ENCODE measurements at places on chromosomes 1 and 21. TPM values are rescaled to one million over a fixed set of nuclear protein-coding genes. Genes with fewer than 3 reads are reported as not detected.

DNA sequence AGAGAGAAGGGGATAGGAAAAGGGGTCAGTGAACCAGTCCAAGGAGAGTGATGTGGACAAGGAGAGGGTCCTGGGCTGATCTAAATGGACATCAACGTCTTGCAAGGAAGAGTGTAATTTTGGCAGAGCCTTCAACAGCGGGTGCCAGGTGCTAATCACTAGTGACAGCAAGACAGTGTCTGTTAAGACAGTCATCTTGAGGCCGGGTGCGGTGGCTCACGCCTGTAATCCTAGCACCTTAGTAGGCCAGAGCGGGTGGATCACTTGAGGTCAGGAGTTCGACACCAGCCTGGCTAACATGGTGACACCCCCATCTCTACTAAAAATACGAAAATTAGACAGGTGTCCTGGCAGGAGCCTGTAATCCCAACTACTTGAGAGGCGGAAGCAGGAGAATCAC, 12.2 kb upstream of the PADI6 start:
- no peak for DNase-seq

The ST6GALNAC3 gene
- 86.1 TPM for polyA plus RNA-seq

The C1orf226 gene
- 16.9 TPM for polyA plus RNA-seq

The CLDN19 gene
- 83.3 TPM for polyA plus RNA-seq

DNA sequence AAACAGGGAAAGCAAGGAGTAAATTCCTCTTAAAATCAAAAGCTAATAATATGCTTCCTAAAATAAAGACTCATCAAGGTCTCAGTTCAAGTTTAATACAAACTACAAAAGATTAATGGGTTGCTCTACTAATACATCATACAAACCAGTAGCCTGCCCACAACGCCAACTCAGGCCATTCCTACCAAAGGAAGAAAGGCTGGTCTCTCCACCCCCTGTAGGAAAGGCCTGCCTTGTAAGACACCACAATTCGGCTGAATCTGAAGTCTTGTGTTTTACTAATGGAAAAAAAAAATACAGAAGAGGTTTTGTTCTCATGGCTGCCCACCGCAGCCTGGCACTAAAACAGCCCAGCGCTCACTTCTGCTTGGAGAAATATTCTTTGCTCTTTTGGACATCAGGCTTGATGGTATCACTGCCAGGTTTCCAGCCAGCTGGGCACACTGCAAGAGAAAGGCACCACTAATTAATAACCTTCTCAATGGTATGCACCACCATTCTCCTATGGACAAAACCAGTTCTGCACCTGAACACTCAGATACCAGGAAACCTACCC, 10.6 kb downstream of the PRDX1 start:
- no peak for DNase-seq

- no peak for DNase-seq
Observed at GRCh38 chr1:162977944-162978568, 91.1 kb upstream of the RGS4 start.

The RASAL2 gene
- 22.1 TPM for polyA plus RNA-seq

The FAM167B gene
- polyA plus RNA-seq: 5.8 TPM

The CNIH4 gene
- polyA plus RNA-seq: 53.1 TPM

The SPOCD1 gene
- polyA plus RNA-seq: 0.45 TPM

GRCh38 chr21:29152916-29153315, 22.5 kb downstream of the MAP3K7CL start:
- DNase-seq: no peak

The LORICRIN gene
- polyA plus RNA-seq: not detected

GRCh38 chr1:164756741-164757140, 197.8 kb downstream of the PBX1 start:
- DNase-seq: no peak

DNA sequence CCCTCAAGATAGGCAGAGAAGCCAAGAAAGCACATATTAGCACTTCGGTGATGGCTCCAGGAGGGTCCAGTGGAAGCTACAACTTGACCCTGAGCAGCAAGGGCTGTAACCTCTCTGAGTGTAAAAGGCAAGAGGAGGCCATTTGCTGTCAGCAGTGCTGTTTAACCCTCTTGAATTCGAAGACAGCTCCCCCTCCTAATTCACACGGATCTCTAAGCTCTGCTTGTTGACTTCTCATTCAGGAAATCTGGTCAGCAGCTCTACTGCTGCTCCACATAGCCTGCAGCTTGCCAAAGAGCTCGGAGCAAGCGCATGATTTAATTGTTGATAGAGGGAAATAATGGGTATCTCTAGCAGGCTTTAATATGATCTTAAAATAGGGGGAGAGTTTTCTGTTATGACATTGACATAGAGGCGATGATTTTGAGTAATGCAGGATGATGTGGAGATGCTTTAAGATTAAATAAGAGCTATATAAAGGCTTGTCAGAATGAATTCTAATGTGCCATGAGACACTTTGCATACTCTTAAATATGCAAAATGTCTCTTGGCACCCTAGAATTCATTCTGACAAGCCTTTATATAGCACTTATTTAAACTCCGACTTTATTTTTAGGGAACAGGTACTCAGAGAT, 79.4 kb upstream of the USH2A start:
- no peak for DNase-seq

GRCh38 chr21:36713746-36714145, 14.8 kb downstream of the SIM2 start:
- no peak for DNase-seq

The PPIAL4G gene
- polyA plus RNA-seq: 0.13 TPM

DNA sequence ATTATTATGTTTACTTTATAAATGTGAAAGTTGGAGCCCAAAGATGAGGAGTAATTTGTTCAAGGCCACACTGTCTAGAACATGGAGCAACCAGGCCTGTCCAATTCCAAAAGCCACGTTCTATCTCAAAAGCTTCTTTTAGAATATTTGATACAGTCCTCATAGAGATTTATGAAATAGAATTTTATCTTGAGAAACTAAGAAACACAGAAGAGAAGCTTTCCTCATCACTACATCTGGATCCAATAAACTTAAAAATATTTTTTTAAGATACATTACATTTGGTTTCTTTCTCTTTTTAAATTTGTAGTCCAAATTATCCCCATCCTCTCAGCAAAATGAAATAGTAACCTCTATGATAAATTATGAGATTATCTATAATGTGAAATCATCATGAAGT, 58.9 kb downstream of the DDAH1 start:
- no peak for DNase-seq

The HES2 gene
- polyA plus RNA-seq: 0.78 TPM

The TMPRSS2 gene
- polyA plus RNA-seq: 36.0 TPM

GRCh38 chr1:6953907-6954364, 168.7 kb downstream of the CAMTA1 start:
- no peak for DNase-seq

GRCh38 chr1:9655836-9656235, 4.3 kb downstream of the PIK3CD start:
- no peak for DNase-seq

- peak; percentile 64 for DNase-seq
Observed at GRCh38 chr1:76868154-76868882, 1.0 kb downstream of the ST6GALNAC5 start.

- no peak for DNase-seq
Observed at GRCh38 chr1:158329733-158330132, 1.6 kb downstream of the CD1B start.

DNA sequence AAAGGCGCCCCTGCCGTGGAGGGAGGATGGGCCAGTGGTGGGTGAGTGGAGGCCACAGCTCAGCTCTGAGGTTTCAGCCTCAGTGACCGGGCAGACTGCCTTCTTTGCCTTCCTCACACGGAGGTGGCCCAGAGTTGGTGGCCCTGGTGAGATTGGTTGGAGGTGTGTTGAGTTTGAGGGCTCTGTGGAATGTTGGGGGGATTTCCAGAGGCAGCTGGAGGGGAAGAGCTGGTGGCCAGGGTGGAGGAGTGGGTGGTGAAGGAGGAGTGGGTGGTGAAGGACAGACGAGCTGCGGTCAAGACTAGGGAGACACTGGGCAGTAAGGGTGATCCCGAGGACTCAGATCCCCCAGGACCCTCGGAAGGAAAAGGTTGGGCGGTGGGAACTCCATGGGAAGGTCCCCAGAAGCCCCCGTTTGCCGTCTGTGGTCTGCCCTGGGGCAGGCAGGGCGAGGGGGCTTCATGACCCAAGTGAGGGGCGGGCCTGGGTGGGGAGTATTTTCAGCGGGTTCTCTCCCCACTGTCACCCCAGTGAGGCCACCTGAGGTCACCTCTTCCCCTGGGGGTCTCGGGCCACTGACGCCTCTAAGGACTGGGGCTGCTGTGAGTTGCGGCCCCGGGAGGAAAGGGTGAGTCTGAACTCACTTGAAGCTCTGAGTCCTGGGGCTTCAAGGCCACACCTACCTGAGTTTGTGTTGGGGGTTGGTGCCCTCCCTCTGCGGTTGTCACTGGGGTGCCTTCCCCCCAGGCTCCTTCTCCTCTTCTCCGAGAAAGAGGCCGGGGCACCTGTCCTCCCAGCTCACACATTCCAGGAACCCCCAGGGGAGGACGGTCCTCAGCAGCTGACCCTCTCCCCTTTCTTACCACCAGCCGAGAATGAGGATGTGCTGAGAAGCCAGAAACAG, 22.7 kb upstream of the PIK3CD start:
- no peak for DNase-seq

The TLR5 gene
- polyA plus RNA-seq: 5.9 TPM

DNA sequence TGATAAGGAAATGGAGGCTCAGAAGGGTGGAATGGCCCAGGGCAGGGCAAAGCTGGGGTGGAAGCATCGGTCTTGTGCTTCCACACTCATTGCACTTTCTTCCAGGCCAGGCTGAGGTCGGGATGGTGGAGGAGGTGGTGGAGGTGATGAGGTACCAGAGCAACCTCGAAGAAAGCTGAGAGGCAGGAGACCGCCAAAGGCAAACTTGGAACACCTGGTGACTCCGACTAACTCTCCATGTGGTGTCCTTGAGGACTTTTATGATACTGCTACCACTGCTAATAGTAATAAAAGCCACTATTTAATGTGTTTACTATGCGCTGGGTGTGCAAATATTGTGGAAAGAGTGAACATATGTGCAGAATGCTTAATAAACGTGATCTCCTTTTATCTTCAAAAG, 16.9 kb upstream of the BTG2 start:
- DNase-seq: no peak

GRCh38 chr1:89910268-89910667, 84.6 kb upstream of the ZNF326 start:
- DNase-seq: no peak

The HUNK gene
- polyA plus RNA-seq: 18.1 TPM

GRCh38 chr21:14858311-14858710, 206.5 kb downstream of the NRIP1 start:
- DNase-seq: no peak

The MYOC gene
- polyA plus RNA-seq: 0.10 TPM

GRCh38 chr1:180027949-180028445, 73.4 kb downstream of the CEP350 start:
- no peak for DNase-seq

DNA sequence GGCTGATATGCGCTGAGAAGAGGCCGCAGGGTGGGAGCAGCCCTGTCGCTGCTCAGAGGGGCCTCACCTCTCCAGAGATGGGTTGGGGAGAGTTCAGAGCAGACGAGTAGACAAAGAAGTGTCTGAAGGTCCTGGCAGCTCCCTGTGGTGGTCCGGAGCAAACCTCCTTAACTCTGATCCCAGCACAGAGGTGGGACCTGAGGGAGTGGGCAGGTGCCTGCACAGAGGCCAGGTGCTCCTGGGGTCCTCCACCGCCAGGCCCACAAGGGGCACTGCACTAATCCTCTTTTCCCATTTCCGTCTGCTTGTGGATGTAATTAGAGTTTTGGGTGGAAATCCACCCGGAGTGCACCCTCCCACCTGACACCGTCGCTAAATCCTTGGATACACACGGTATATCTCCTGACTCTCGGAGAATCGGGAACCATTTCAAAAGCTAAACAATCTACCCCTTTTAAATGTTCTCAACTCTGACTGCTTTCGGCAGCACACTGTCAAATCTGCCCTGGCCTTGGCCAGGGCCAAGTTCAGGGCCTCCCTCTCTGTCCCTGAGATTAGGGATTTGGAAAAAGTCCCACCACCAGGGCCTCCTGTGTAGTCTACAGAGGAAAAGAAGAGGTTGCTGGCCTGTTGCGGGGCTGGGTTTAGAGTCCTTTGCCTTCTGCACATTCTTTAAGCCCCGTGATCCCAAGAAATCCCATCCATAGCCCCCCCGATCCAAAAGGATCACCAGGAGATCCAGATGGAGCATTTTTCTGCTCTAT, 22.4 kb downstream of the CASZ1 start:
- no peak for DNase-seq

DNA sequence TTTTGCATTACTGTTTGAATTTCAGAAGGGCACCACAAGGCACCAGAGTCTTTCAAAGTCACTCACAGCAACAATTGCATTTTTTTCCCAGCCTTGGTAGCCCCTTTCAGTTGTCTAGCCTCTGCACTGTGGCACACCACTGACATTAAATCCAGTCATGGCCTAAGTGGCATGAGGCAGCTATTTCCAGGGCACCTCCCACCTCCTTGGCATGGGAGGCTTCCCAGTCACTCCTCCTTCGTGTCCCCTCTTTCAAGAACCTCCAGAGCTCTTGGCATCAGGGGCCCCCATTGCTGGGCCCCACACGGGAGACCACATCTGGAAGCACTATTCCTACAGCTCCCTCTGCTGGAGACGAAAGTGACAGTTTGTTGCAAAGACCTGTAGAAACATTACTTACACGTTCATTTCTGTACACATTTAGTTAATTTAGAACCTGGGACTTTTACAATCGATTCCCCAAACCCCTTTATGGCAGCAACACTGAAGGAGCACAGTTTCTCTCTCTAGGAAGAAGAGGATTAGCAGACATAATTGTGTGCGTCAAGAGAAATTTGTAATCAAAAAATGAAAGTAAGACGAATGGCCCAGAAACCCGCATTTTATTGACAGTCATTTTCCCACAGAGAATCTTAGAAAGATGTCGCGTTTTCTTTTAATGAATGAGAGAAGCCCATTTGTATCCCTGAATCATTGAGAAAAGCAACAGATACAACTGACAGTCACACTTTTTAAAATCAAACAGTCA, 5.7 kb upstream of the CHD5 start:
- DNase-seq: no peak

The KCNH1 gene
- polyA plus RNA-seq: 0.47 TPM

The FMO5 gene
- 10.5 TPM for polyA plus RNA-seq

DNA sequence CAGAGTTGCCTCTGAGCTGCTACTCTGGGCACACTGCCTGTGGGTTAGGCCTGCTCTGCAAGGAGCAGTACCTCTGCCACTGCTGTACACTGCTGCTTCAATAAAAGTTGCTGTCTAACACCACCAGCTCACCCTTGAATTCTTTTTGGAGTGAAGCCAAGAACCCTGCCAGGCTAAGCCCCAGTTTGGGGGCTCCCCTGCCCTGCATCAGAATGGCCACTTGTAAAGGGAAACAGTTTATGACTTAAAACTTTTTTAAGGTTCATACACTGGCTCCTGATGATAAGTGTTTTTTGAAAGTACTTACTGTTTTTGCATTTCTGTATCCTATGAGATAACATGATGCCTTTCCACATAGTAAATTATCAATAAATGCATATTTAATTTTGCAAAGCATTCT, 310.0 kb downstream of the LMO4 start:
- no peak for DNase-seq

The TNFSF4 gene
- polyA plus RNA-seq: 2.0 TPM

DNA sequence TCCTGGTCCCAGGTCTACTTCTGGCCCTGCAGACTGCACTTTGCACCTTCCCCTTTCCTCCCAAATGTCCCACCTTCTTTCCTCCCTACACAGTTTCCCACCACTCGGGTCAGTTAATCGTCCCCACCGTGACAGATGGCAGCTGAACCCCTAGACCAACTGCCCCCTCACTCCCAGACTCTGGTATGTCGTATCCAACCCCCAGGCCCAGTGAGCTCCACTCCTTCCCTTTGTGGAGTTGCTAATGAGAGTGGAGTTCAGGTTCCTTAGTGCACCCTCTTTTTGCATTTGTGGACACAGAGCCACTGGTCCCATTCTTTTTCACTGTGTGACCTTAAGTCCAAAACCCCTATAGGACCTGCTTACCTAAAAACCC, 1.8 kb downstream of the MAN1C1 start:
- no peak for DNase-seq

The AADACL3 gene
- not detected for polyA plus RNA-seq

The WNT3A gene
- 0.07 TPM for polyA plus RNA-seq
